Coronary artery (tissue), 2 donors: ENCODE measurements at places on chromosomes 12 and 14.

DNA sequence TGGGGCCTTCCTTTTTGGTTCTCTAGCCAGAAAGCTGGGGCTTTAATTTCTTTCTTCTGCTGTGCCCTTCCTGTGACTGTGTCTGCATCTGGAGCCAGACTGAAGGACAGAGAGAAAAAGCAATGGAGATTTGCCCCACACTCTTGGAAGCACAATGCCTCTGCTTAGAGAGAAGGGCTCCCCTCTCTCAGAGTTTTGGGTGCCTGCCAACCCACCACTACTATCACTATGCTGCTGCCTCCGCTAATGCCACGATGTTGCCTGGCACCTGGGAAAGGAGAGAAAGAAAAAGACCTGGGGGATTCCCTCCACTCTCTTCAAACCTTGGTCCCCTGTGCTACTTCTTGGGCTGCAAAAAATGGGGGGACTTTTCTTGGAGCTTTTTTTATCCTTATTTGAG lies 52.6 kb downstream of the TMEM260 start:
- no peak for DNase-seq

DNA sequence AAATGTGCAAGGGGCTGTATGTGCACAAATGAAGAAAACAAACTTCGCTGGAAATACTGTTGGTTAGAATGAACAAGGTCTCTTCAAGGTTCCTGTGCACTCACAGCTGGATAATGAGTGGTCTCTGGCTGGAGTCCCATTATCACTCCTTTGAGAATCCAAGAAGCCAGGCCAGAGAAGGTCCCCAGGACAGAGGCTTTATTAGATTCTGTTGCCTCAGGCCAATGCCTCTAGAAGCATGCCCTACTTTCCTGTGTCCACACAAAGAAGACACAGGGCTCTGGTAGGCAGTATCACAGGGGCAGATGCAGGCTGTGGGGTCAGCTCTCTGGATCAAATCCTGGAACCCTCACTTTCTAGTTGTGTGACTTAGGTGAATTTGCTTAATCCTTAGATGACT lies 384.7 kb downstream of the GRIN2B start:
- DNase-seq: no peak

DNA sequence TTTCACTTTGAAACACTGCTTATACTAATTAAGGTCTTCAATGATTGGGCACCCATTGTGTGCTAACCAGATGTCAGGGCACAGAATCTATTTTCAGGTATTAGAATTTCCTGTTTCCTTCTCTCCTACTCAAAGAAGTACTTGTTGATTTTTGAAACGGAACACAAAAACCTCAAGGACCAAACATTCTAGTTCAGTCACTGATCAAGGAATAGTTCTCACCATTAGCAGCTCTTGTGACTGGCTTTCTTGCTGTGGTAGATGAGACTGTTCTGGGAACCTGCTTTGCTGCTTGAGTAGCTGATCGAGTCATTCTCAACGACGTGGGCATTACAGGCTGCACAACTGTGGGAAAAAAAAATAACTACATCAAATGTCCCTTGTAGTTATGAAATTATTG lies 11.0 kb downstream of the DLGAP5 start:
- DNase-seq: no peak

DNA sequence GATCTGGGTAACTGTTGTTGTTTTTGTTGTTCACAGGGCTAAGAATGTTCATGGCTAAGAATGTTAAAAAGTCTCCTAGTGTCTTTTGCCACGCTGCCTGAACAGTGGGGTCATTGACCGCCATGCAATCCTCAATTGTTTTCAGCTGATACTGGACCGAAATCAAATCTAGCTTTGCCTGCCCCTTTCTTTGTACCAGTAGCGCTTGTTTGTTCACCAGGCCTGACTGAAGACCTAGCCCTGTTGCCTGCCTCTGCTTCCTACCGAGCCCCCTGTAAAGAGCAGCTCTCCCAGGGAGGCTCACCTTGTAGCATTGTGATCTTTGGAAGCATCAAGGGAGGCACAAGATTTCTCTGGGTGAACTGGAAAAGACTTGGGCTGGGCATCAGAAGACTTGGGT lies 6.7 kb downstream of the PSEN1 start:
- no peak for DNase-seq

GRCh38 chr14:90275820-90276219 lies 19.5 kb downstream of the PSMC1 start:
- no peak for DNase-seq

GRCh38 chr12:5247144-5247543 lies 184.8 kb upstream of the NTF3 start:
- DNase-seq: no peak

DNA sequence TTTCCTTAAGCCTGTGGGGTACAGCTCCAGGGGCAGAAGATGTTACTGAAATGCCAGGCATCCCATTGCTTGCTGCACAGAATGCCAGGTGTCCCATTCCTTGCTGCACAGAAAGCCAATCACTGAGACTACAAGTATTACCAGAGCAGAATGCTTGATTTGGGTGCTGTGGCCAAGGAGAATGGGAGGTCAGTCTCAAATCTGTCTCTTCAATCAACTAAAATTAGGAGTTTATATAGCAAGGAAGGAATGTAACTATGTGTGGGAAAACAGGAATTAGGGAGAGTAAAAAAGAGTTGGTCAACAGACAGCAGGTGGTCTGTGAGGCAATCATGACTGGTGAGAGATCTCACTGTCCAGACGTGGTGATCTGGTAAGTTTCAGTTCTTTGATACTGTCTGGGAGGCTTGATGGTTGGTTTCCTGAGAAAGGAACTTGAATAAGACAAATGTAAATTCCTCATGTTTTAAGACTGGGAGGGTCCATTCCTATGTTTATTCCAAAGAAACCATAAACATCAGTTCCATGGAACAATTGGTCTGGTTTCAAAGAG lies 31.2 kb upstream of the VASH1 start:
- no peak for DNase-seq

DNA sequence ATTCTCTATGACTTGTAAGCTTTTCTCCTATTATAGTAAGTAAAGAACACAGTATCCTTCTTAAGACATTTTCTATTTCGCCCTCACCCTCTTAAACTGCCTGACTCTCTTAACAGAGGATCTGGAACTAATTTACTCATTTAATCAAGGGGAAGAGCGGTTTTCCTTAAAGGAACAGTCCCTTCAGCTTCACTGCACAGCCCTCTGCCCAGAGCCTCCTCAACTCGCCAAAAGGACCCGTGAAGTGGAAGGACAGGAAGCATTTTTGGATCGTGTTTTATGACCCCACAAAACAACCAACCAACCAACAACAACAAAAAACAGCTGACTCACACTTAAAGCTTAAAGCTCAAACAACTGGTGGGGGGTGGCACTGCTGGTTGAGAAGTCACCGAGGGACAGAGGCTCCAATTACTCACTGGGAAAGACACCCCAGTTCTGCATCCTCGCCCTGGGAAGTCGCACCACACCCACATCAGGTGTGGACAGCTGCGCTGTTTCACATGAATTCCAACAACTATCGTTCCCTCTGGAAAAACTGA lies 35.7 kb downstream of the NID2 start:
- DNase-seq: no peak

DNA sequence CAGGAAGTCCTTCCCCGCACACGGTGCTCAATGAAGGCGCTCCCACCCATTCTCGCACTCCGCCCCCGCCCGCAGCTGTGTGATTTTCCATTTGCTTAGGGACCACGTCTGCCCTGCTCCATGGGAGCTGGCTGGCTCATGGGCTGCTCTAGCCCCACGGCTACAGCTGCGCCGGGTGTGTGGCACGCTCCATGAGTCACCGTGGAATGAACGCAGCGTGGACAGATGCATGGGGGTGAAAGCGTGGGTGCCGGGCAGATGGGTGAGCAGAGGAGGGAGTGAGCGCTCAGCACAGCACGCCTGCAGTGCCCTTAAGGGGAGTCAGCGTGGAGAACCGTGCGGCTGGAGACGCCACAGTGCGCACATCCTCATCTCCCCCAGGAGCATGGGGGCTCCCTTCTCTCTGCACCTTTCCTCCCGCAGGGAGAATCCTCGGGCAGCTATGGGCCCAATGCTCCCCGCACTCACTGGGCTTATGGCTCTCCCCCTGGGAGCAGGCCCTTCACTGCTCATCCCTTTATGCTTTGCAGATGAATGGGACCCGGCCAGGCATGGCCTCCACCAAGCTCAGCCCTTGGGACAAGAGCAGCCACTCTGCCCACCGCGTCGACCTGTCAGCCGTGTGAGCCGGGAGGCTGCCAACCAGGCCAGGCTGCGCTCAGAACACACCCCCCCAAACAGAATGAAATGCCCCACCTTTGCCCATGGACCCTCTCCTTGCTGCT lies 185.1 kb downstream of the ADGRD1 start:
- DNase-seq: no peak

- no peak for DNase-seq
Observed at GRCh38 chr12:6526766-6527525, 7.4 kb upstream of the GAPDH start.

DNA sequence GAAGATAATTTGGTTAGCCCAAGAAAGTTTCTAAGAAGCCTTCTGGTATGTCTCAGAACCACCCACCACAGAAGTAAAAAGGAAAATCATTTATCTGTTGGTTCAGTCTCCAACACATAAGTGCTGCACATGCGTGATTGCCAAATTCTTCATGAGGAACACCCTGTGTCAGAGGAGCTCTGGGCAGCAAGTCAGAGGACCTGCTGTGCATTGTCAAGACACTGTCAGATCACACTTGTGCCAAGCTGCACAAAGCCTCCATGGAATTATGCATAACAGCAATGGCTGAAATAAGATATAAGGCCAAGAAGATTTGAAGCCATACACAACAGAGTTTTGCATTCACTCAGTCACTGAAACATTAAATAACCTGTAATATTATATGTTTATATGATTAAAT lies 1304.7 kb upstream of the FLRT2 start:
- no peak for DNase-seq

GRCh38 chr12:991350-992333 lies 619 bp downstream of the ERC1 start:
- DNase-seq: peak; percentile 77

DNA sequence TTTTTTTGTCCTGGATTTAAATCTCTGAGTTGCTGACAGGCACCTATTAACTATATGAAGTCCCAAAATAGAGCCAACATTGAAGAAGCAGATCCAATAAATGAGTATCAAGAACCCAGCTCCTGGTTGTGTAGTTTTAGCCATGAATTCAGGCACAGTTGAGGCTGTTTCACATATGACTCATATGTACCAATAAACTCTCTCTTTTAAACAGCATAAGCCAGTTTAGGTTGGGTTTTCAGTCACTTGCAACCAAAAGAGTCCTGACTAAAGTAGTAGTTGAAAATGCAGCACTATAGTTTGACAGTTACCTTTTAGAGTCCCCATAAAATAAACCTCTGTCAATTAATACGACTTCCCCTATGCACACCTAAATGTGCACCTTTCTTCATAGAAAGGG lies 389.9 kb downstream of the RPS29 start:
- DNase-seq: no peak

DNA sequence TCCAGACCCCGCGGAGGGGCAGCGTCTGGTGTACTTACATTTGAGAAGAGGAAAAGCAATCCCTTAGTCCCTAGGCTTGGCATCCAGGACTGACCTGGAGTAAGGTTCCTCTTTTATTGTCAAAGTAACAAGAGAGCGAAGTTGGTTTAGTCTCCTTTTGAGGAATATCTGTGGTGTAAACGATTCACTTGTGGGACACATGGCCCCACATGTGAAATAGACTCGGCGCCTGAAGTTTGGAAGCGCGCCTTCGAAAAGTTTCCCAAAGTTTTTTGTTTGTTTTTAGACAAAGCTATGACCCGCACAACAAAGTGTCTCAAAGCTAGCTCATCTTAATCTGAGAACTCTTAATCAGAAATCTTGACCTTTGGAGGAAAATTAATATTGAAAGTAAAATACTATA lies 744 bp downstream of the STYX start:
- no peak for DNase-seq

GRCh38 chr12:12791756-12792369 lies 6.4 kb downstream of the APOLD1 start:
- DNase-seq: no peak

DNA sequence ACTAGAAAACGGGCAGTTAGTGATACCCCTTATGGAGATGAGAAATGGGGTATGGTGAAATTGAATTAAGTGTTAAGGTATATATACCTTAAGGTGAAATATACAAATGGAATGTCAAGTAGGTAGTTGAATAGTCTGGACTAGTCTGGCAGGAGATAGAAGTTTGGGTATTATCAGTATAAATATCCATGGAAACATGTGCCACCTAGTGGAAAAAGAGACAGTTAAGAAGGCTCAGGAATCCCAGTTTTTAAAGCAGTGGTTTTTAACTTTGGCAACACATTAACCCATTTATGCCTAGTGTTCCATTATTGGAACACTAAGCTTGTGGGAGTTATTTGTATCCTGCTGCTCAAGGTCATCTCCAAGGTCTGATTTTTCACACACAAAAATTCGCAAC lies 38.6 kb upstream of the TPH2 start:
- no peak for DNase-seq

- DNase-seq: no peak
Observed at GRCh38 chr12:48001505-48002413, 2.5 kb downstream of the COL2A1 start.

GRCh38 chr12:48078901-48079300 lies 27.0 kb downstream of the SENP1 start:
- DNase-seq: no peak

- DNase-seq: no peak
Observed at GRCh38 chr14:77730976-77731497, 23.1 kb downstream of the SLIRP start.

GRCh38 chr14:22814941-22815713 lies at the start of gene SLC7A7:
SLC7A7 (minus strand) TSS chr14:22815435; CDS start chr14:22813398, 2,037 bp downstream.
- DNase-seq: no peak

- peak; percentile 91 for DNase-seq
Observed at GRCh38 chr14:103551338-103551762, 11.1 kb downstream of the BAG5 start.

DNA sequence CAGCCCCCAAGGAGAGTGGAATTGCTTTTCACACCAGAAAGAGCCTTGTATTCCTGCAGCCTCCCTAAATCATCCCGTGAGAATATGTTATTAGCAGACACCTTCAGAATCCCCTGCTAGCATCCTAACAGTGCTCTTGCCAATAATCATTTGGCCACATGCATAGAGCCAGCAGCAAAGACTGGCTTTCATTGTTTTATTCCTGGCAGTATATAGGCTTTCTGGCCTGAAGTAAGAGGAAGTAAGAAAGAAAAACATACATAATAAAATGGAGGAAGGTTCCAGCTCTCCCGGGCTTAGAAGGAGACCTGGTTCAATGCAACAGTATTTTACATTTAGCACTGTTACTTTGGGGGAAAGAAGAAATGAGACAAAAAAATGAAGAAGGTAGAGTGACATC lies 176.7 kb upstream of the ATF7IP start:
- no peak for DNase-seq

GRCh38 chr12:117090816-117091711 lies 8.2 kb downstream of the TESC start:
- DNase-seq: no peak

GRCh38 chr12:69500631-69501030 lies 30.4 kb downstream of the FRS2 start:
- no peak for DNase-seq

- no peak for DNase-seq
Observed at GRCh38 chr14:33847066-33847465, 103.8 kb downstream of the EGLN3 start.

DNA sequence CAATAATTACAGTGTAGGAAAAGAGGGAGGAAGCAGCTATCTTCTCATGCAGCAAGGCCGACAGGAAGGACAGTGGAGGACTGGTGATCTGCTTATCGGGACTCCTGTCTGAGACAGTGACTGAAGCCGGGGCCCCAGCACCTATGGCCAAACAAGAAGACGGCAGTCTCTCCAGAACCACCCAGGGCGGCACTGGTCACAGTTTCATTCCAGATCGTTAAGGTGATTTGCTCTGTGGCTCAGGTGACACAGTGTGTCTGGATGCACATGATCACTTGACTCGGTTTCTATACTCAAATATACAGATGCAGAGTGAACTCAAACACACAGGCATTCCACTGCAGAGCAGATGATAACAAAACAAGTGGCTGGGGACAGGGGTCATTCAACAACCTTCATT lies 52.1 kb upstream of the CORO1C start:
- DNase-seq: no peak
